CD4-positive, alpha-beta memory T cell (primary cell): ENCODE measurements at places on chromosomes 1 and 21.

DNA sequence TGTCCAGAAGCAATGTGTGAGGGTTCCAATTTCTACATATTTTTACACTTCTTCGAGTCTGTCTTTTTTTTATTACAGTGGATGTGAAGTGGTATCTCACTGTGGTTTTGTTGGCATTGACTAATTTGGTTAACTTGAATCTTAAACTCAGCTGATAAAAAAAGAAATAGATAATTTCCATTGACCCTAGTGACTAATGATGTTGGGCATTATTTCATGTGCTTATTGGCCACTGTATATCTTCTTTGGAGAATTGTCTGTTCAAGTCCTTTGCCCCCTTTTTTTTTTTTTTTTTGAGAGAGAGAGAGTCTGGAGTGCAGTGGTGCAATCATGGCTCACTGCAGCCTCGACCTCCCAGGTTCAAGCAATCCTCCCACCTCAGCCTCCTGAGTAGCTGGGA, 33.3 kb upstream of the NBPF3 start:
- DNase-seq, result no peak

GRCh38 chr1:189977184-189977583, 500.5 kb downstream of the BRINP3 start:
- no peak for DNase-seq

- no peak for DNase-seq
Measured at GRCh38 chr1:1752636-1753606, 25.3 kb downstream of the NADK start.

DNA sequence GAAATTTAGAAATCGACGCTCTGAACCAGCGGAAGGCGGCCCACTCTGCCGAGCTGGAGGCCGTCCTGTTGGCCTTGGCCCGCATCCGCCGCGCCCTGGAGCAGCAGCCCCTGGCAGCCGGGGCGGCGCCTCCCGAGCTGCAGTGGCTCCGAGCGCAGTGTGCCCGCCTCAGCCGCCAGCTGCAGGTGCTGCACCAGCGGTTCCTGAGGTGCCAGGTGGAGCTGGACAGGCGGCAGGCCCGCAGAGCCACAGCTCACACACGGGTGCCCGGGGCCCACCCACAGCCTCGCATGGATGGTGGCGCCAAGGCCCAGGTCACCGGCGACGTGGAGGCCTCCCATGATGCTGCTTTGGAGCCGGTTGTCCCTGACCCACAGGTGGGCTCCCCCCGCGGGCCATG, 47.0 kb upstream of the DIP2A start:
- no peak for DNase-seq

GRCh38 chr1:205792481-205792881, 17.2 kb upstream of the RAB29 start:
- no peak for DNase-seq

GRCh38 chr1:25559031-25559430, 15.6 kb downstream of the LDLRAP1 start:
- no peak for DNase-seq

DNA sequence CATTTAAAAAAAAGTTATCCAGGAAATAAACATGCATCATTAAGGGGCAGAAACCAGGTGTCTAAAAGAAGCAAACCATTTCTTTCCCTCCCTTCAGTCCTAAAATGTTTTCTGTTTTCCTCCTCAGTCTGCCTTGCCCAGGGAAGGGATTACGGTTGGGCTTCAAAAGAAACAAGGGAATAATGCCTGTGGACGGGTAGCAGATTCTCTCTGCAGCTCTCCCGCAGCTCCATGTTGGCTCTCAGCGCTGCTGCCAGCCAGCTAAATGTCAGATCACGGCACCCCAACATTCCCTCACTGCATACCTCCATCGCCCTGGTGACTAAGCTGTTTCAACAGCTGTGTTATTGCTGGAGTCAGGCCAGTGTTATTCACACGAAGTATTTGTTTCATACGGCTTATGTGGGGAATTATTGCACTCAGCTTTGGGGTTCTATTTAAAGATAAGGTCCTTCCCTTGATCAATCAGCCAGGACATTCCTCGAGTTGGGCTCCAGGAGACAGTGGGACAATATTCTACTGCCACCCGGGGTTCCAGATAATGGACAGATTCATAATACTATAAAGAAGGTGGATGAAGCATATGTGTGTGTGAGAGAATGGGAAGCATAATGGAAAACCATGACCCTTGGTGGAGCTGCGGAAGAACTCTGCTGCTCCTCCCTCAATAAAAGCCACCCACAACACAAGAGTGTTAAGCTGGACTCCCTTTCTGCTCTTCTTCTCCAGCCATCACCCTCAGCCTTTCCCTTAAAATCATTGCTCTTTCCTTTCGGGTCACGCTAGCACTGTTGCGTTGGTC, 58.2 kb downstream of the WLS start:
- DNase-seq, result no peak

GRCh38 chr1:180884588-180885300, 28.0 kb upstream of the KIAA1614 start:
- no peak for DNase-seq

GRCh38 chr21:27582246-27582947, 615.5 kb upstream of the ADAMTS5 start:
- DNase-seq, result no peak

GRCh38 chr1:46421739-46422138, 27.6 kb downstream of the FAAH start:
- no peak for DNase-seq

- peak; percentile 37 for DNase-seq
Measured at GRCh38 chr21:42616446-42616845, 37.0 kb upstream of the PDE9A start.

DNA sequence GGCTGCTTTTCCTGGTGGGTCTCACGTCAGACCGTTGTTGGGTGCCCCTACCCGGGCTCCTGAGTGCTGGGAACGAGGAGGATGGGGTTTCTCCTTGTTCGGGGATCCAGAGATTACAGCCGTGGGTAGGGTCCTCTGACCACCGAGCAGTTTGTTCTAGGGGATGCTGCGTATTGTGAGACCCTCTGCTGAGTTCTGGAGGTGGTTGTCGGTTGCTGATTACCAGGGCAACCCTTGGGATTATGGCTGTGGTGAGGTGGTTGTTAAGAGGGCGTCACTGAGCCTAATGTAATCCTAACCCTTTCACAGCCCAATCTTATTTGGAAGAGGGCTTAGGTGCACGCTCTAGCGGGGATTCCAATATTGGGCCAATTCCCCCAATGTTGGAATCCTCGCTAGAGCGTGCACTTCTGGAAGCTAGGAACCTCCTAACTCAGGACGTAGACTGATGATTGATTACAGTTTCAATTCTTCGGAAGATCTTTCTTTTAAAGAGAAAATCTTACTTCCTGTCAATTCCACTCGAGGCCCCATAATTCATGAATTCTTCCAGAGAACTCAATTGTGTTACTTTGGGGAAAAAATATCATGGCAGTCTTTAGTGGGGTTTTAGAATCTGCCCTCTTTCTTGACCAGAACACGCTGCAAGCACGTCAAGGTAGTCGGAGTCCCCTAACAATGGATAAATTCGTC, 483 bp downstream of the TCEANC2 start:
- no peak for DNase-seq

GRCh38 chr1:62407398-62408009, 29.3 kb upstream of the USP1 start:
- no peak for DNase-seq

DNA sequence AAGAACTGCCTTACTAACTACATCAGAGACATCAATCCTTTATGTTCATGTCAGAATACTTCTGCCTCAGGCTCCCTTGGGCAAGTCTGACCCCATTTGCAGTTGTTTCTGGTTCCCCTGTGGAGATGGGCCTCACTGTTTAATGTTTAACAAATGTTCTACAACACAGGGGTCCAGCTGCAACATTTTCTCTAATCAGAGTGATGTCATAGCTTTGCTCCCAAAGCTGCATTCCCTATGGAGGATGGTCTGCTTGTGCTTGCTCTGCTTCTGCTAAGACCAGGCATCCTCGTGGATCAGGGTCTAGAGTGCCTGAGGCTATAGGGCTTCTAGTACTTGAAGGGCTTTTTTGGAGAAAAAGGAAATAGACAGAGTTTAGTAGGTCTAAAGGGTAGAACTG, 1071.2 kb downstream of the TTLL7 start:
- no peak for DNase-seq

DNA sequence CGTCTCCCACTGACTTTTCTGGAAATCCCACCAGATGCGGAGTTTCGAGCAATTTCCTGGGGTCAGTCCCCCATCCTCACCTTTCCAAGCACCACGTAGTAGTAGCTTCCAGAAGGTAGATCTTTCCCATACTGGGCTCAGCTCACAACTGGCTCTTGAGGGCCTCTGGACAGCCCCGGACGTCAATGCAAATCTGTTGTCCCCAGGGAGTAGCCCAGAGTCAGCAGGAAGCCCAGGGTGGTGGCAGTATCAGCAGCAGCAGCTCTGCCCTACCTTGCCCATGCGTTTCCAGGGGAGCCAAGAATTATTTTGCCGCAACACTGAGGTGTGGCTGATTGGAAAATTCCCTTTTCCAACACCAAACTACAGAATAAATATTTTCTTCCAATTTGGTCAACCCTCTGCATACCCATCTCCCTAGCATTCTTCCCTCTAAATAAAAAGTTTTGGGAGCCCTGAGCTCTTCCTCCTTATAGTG, 70.3 kb downstream of the CD46 start:
- no peak for DNase-seq

DNA sequence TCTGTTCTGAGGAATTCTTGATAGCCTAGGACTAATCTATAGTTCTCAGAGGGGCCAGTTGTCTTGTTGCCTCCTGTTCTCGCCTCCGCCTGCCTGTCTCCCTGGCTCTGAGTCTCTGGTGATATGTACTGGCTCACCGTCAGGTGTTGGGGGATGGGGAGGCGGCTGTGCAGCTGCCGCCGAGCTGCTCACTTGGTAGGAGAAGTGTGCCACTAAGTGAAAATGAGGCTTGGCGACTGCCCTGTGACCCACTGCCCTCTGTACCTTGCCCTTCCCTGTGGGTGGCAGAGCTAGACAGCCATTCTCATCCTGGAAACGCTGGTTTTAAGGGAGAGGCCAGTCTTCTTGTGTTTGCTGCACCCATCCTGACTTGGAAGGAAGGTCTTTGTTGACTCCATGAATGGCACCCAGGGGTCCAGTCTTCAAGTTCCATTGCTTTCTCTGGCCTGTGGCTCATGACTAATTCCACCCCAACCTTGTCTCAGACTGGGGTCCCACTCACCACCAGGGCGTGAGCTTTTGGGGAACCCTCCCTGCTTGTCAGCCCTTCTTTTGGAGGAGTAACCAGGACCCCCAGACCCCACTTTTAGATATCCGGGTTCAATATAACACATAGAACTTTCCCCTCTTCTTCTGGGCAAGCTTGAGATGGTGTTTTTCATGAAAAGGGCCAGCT, 120.6 kb downstream of the CACNA1E start:
- DNase-seq, result no peak

- no peak for DNase-seq
Measured at GRCh38 chr1:40877698-40878097, 15.5 kb upstream of the CITED4 start.

DNA sequence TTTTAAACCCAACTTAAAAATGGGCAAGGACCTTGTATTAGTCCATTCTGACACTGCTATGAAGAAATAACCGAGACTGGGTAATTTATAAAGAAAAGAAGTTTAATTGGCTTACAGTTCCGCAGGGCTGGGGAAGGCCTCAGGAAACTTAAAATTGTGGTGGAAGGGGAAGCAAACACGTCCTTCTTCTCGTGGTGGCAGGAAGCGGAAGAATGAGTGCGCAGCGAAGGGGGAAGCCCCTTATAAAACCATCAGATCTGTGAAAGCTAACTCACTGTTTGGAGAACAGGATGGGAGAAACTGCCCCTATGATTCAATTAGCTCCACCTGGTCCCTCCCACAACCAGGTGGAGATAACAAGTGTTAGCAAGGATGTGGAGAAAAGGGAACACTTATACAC, 237.7 kb downstream of the SEC16B start:
- DNase-seq, result no peak

DNA sequence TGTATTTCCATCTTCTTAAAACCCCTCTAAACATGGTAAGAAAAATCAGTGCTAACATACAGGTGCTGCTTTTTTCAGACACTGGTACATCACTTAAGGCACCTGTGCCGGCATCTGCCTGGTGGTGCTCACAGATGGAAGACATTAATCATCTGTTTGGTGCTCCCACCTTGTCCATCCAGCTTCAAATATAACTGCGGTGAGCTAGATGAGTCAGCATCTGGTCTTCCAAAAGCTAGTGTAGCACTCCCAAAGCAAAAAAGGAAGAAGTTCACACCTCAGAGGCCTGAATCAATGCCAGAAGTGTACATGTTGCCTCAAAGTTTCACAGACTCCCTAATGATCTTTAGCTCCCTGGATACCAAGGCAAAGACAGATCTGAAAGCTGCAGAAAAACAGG, 44.4 kb downstream of the TM2D1 start:
- no peak for DNase-seq
